ENCODE measurements at places on chromosomes 4 and X.

DNA sequence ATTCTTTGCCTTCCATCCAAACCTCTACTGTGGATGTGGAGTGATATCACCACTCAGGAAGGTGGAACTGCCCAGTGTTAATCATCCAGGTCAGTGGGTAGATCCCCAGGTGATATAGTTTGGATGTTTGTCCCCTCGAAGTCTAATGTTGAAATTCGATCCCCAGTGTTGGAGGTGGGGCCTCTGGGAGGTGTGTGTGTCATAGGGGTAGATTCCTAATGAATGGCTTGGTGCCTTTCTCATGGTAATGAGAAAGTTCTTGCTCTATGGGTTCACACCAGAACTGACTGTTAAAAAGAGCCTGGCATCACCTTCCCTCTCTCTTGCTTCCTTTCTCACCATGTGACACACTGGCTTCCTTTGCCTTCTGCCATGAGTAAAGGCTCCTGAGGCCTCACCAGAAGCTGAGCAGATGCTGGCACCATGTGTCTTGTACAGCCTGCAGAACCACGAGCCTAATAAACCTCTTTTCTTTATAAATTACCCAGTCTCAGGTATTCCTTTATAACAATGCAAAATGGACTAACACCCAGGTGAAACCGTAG, 6.8 kb upstream of the SOWAHB start:
- DNase-seq, result peak; percentile 34

DNA sequence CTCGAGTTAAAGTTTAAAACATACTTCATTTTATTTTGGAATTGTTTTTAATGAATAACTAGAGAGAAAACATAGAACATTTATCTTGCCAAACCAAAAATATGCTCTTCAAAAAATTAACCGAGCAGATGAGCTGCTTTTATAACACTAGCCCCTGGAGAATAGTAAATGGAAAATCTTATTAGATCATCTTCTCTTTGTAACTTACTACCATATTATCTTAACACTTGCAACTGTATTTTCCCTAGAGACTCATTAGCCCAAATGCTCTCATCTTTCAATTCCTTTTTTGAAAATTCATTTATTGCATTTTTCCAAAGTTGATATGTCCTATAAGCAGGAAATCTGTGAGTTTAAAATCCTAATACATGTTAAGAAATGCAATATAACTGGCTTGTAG, 143.3 kb downstream of the CAMK2D start:
- no peak for DNase-seq

DNA sequence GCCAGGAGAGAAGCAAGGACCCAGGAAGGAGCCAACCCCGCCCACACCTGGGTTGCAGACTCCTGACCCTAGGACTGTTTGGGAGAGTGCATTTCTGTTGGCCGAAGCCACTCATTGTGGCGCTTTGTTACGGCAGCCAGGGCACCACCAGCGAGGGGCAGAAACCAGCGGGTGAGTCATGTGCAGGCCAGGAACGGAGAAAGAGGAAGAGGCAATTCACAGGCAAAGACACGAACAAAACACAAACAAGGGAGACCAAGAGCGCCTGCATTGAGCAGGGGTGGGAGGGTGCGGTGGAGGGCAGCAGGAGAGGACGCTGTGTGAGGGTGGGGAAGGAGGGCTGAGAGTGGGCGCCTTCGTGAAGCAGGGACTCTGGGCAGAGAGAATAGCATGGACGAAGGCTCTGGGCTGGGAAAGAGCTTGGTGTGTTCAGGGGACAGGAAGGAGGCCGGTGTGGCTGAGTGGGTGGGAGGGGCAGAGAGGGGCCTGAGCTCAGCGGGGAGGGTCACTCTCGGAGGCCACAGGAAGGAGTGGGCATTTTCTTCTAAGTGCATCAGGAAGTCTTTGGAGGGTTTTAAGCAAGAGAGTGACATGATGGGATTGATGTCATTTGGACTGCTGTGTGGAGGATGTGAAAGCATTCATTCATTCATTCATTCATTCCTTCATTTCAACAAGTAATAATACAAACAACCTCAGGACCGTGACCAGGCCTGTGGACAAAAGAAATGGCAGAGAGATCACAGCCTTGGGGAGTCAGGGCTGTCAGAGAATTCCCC, 12.2 kb upstream of the WFS1 start:
- DNase-seq, result peak; percentile 69

DNA sequence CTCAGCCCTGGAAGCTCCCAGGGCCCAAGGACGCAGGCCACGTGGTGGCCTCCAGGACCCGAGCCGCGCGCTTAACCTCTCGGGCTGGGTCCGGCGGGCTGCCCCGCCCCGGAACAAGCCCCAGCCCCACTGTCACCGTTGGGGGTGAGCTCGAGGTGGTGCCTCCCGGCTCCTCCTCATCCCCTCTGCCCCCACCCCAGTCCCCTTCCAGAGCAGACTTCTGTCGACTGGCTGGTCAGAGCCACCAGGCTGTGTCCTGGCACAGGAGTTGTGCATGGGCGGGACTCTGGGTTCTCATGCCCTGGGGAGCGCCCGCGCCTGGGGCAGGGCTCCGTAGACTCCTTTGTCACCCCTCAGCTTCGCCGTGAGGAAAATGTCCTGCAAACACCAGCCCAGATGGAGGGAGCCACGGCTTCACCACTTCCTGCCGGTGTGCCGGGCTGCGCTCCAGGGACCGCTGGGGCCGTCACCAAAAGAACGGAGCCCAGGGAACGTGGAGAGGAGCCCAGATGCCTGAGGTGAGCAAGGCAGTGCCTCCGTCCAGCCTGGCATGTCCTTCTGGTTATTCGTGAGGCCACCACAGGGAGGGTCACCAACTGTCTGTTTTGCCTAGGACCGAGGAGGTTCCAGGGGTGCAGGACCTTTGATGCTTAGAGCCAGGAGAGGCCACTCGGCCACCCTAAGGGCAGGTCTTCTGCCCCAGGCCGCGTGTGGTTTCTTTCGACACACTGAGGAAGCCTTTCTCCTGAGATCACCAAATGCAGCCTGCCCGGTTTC, 7.1 kb upstream of the RGS12 start:
- DNase-seq, result peak; percentile 6

GRCh38 chrX:10217198-10217597, 60.4 kb downstream of the CLCN4 start:
- DNase-seq, result peak; percentile 18

DNA sequence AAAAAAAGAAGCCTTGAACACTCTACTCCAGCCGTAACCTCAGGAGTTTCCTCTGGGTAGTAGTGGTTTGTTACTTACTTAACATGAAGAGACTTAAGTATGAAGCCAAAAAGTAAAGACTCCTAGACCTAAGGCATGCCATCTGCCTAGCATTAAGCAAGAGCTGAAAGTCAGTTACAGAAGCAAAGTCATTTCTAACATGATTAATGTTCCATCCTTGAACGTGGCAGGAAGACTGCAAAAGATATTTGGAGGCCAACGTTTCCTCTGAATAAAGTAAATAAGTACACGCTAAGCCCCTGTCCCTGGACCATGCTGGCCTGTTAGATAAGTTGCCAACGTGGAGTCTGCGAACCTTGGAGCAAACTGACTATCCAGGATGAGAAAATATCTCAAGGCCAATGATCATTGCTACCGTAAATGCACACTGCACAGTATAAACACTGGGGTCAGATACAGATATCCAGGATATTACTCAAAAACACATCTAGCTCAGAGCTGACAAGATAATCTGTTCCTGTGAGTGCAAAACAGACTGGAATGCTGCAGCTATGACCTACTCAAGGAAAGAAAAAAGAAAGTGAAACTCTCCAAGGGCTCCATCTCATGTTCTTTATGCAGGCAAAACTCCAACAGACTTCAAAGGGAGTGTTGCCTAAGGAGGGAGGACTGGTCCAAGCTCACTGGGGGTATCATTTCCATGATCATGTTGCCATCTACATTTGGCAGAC, 255.8 kb downstream of the COL25A1 start:
- DNase-seq, result no peak

- no peak for DNase-seq
Measured at GRCh38 chr4:15585331-15585730, 69.8 kb downstream of the FBXL5 start.

GRCh38 chrX:75623535-75623934, 100.7 kb upstream of the ZDHHC15 start:
- DNase-seq, result peak; percentile 14

- no peak for DNase-seq
Measured at GRCh38 chr4:187999406-187999932, 3.9 kb downstream of the ZFP42 start.

GRCh38 chrX:24426340-24426913, 38.7 kb upstream of the PDK3 start:
- DNase-seq, result peak; percentile 27

GRCh38 chr4:338759-339097, 1.1 kb downstream of the ZNF141 start:
- peak; percentile 6 for DNase-seq

DNA sequence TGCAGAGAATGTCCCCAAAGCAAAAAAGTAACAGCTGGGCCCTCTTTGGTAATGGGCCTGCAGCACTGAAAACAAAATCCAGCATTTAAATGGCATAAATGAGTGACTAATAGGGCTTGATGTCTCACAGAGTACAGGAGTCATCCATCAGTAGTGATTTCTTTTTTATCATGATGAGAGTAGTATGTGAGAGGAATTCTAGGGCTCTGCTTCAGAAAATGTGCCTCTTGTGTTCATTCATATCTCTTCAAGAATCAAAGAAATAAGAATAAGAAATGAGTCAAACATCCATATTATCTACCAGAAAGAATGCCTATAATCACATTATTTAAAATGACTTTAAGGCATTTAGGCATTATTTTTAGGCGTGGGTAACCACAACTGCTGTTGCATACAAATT, 792.9 kb upstream of the HTR2C start:
- no peak for DNase-seq

DNA sequence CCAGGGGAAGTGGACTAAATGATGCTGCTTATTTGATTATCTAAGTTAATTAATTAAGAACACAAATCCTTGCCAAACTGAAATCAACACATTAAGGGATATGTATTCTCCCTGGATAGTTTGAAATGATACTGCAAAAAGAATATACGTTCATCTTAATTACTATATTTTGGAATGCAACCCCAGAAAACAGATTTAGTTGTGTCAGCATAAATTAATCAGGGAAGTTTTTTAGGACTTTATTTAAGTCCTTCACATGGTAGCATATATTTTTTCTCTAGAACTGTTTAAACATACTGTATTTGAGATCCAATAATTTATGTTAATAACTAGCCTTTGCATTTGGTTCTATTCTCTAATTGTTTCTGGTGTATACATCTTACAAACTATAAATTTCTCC, 52.5 kb downstream of the NRK start:
- DNase-seq, result no peak

- DNase-seq, result no peak
Measured at GRCh38 chr4:151166636-151167035, 67.2 kb downstream of the RPS3A start.

DNA sequence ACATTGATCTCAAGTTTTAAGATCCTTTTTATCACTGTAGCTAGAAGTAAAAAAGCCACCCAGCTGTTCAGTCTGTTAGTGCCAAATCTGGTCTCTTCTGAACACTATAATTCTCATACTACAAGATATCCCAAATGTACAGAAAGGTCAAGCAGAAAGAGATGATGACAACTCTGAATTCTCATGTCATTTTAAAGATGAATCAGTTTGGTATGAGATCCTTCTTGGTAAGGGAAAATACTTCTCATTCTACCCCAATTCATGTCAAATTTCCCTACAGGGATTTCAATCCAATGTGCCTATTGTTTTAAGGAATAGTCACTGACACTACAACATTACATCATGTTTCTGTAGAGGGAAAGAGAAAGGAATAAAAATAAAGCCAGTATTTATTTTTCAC, 184.5 kb downstream of the CPEB2 start:
- no peak for DNase-seq

- peak; percentile 30 for DNase-seq
Measured at GRCh38 chr4:6470502-6471306, 1.7 kb downstream of the PPP2R2C start.

DNA sequence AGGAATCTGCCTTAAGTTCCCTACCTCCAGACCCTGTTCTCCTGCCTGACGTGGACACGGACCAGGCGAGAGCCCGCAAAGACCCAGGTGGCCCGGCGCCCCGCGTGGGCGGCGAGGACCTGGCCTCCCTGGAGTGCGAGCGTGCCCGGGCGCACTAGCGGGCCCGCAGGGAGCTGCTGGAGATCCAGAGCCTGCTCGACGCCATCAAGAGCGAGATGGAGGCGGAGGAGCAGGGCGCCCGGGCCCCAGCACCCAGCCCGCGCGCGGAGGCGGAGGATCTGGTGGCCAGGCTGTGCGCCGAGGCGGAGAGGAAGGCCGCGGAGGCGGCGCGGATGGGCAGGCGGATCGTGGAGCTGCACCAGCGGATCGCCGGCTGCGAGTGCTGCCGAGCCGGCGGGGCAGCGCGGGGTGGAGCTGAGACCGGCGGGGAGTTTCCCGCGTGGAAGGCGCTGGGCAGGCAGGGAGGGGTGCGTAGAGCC, 18.2 kb downstream of the MRFAP1 start:
- no peak for DNase-seq

GRCh38 chr4:139889901-139890300, 224.3 kb downstream of the MGST2 start:
- no peak for DNase-seq

- peak; percentile 65 for DNase-seq
Measured at GRCh38 chr4:111283066-111283677, 660.3 kb upstream of the PITX2 start.

DNA sequence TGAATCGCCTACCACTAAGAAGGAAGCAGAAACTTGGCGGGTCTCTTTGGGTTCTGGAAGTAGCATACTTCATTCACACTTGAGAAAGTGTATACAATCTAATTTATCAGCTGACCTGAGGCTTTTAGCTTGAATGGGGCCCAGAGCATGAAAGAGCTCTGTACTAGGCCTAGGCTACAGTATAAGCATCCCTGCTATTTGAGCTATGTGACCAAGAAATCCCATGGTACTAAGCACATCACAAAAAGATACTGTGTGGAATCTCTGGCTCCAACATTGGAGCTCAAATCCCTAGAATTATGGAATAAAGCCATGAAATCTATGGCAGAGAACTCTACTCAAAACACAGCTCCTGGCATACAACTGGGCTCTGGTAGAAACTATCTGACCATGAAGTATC, 43.9 kb upstream of the CCDC149 start:
- no peak for DNase-seq

DNA sequence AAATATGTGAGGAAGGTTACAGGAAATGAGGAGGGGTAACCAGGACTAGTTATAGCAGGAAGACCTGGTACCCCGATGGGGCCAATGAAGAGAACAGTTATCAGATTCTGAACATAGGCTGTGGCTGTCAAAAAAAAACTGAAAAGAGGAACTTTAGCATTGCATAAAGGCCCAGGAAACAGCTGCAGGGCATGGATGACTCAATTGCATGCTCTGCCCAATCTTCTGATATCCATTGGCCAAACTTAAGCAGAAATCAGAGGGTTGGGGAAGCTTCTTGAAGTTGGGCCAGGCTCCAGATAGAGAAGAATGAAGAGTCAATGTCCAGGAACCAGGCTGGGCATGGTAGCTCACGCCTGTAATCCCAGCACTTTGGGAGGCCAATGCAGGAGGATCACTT, 1222.4 kb upstream of the PRKX start:
- DNase-seq, result no peak

DNA sequence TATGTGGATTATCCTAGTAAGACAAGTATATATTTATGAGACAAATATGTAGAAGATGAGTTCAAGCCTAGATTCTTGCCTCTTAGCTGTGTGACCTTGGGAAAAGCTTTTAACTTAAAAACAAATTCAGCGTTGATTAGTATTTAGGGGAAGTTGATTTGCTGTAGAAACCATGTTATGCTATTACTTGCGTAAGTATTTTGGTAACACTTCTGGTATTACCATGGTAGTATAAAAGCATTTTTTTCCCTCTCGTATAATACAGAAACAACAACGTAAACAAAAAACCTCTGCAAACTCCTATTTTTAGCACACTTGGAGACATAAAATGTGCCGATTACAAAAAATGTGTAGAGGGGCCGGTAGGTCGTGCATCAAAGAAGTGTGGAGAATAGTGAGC, 33.2 kb downstream of the STAG2 start:
- no peak for DNase-seq

Data from mesendoderm (in vitro differentiated cells).